Foreskin keratinocyte (primary cell): ENCODE measurements at places on chromosomes 11 and 22. TPM values are rescaled to one million over a fixed set of nuclear protein-coding genes. Genes with fewer than 3 reads are reported as not detected.
A peak's percentile ranks its signal among the peaks of the same experiment; 100 is the strongest.

- no peak for DNase-seq
These were observed 9.8 kb downstream of the DERL3 start for GRCh38 chr22:23828800-23829680.

- DNase-seq = no peak
These were observed 117.0 kb downstream of the FANCF start for GRCh38 chr11:22508665-22509064.

- DNase-seq = no peak
These were observed 568 bp upstream of the BIK start for GRCh38 chr22:43109921-43110443.

SORL1 gene
- total RNA-seq = 67.1 and 71.9 TPM in 2 replicates

NXPE2 gene
- total RNA-seq = not detected in 2 replicates

DNA sequence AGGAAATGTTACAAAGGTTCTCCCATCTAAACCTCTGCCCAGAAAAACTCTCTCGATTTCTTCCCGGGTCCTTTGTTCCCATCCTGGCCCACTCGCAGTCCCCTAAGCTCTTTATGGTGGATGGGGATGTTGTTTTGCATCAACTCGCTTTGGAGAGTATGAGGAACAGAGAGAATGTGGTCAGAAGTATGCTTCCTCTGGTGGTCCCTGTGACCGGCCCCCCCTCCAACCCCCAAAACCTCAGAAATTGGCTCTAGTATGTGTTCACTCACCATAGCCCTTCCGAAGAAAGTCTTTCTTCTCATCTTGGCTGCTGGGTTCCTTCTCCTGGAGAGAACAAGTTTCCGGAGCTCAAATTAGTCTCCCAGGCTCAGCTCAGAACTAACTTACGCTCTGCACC lies 54.4 kb downstream of the GRAMD1B start:
- no peak for DNase-seq

GRCh38 chr11:742156-742546 lies 5.1 kb upstream of the TALDO1 start:
- DNase-seq = peak; percentile 25

DNA sequence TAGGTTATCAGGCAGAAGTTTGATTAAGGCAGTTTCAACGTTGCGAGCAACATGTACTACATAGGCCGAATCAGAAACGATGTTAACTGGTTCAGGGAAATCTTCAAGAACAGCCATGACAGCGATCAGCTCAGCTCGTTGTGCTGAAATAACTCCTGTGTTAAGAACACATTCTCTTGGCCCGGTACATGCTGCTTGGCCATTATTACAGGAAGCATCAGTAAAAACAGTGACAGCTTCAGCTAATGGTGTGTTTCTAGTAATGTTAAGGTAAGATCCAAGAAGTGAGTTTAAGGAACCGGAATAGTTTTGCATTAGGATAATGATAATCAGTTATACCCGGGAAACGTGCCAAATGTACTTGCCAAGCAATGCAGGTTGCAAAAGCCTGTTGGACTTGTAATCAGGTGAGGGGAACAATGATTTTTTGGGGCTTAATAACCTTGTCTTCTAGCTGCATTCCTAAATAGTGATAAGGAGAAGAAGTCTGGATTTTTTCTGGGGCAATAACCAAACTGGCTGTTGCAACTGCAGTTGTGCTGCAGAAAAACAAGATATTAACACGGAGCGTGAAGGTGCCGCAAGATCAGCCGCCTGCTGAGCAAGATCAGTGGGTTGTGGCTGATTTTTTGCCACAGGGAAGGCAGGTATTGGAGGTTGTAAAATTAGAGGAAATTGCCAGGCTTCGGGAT lies 14.3 kb downstream of the OR52K1 start:
- peak; percentile 21 for DNase-seq

DNA sequence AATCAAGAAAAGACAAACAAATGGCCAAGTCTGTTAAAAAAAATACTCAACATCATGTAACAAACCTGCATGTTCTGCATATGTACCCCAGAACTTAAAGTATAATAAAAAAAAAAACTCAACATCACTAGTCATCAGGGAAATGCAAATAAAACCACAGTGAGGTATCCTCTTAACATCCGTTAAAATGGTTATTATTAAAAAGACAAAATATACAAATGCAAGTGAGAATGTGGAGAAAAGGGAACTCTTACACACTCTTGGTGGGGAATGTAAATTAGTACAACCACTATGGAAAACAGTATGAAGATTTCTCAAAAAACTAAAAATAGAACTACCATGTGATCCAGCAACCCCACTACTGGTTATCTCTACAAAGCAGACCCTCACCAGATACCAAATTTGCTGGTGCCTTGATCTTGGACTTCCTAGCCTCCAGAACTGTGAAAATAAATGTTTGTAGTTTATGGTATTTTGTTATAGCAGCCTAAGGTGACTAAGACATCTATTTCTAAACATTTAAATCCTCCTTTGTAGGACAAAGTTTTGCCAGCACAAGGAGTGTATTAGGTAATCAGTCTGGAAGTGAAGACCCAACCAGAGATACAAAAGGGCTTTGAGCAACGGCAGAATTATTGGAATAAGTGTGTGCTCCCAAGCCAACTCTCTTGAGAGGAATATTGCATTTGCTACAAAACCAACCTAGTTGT lies 32.4 kb upstream of the SCUBE2 start:
- DNase-seq = no peak

DNA sequence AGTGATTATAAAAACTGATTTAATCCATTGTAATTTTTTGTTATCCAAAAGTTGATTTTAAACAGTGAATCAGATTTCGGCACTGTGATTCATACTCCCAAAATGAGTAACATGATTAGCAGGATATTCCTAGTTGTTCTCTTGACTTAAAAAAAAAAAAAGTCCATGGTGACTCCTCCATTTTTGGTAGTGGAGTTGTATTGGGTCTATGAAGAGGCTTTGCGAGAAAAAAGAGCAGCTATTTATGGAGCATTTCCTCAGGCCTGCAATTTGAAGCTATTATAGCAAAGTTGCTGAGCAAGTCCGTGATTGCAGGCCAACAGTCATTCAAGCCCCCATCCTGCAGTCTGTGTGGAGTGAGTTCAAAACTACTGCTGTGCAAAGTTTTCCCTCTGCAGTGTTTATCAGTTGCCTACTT lies 28.8 kb downstream of the YAP1 start:
- peak; percentile 90 for DNase-seq

LIN7C gene
- total RNA-seq = 42.6 and 46.6 TPM in 2 replicates

DNA sequence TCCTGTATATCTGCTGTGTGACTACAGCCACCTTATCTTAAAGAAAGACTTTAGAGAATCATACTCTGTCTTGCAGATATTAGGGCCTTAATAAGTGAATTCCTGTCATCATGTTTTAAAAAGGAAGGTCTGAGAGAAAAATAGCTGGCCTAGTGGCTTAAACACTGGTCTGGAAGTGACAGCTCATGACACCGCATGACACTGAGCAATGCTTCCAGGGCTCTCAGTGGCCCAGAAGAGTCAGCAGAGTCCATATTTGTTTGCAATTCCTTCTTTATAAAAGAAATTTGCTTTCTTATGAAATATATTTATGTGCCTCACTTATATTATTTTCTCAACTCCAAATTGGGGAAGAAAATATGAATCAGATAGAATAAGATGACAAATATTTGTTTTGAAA lies 33.0 kb downstream of the MMP20 start:
- DNase-seq = no peak

DNA sequence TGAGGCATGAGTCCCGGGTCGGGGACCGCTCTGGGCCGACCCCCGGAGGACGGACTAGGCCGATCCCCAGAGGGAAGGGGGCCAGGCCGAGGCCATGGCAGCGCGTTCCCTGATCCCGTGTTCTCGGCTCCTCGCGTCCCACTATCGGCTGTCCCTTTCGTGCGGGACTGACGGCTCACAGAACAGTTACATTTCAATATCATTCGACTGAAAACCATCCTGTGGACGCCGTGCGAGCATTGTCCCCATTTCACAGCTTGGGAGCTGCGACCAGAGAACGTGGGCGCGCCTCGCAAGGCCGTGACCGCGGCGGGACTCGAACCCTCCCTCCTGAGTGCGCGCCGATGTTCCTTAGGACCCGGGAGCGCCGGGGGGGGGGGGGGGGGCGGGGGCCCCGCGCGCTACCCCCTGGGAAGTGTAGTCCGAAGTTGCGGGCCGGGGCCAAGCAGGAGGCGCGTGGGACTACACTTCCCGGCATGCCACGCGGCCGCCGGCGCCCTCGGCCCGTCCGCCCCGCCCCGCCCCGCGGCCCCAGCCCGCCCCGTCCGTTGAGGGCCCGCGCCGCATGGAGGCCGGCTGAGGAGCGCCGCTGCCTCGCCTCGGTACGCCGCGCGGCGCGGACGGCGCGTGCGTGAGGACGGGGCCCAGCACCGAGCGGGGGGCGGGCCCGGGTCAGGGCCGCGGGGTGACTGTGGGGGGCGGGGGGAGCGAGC lies at the start of gene TRABD:
Gene TRABD (plus strand): TSS at position 539 of the 713 bp plus-strand sequence. CDS start 7,148 bp downstream, outside the sequence.
- peak; percentile 54 for DNase-seq

- no peak for DNase-seq
These were observed 3.7 kb downstream of the RNH1 start for GRCh38 chr11:503179-503981.

DNA sequence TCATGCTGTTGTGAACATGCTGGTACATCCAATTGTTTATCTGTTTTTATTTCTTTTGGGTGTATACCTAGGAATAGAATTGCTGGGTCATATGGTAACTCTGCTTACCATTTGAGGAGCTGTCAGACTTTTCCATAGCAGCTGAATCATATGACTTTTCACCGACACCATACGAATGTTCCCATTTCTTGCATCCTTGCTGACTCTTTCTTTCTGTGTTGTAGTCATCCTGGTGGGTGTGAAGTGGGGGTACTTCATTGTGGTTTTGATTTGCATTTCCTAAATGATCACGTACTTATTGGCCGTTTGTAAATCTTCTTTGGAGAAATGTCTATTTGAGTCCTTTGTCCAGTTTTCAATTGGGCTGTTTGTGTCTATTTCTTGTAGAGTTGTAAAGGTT lies 26.5 kb downstream of the ATXN10 start:
- no peak for DNase-seq

- no peak for DNase-seq
These were observed 15.5 kb upstream of the ZFTA start for GRCh38 chr11:63783925-63784592.

DNAJB7 gene
- total RNA-seq = not detected in 2 replicates

DNA sequence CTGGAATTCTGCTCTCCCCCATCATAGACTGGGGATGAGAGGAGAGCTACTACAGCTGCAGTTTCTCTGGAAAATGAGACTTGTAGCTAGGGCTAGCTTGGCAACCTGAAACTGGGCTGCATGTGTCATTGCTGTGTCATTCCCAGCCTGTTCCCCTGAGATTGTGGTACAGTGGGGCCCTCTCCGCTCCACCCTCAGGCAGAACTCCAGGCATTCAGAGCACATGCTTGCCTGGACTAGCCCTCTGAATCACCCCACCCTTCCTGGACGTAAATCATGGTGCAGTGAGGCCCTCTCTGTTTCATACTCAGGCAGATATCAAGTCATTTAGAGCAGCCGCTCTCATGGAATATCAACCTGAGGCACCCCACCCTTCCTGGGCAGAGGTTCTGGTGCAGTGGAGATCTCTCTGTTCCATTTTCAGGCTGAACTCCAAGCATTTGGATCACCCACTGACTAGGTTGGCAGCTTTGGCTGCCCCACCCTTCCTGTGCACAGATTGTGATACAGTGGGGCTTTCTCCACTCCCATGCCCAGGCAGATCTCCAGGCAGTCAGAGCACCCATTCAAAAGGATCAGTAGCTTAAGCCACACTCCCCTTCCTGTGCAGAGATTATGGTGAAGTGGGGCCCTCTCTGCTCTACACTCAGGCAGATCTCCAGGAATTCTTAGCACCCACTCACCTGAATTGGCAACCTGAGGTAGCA lies 274.4 kb downstream of the C11orf87 start:
- DNase-seq = peak; percentile 99

DNA sequence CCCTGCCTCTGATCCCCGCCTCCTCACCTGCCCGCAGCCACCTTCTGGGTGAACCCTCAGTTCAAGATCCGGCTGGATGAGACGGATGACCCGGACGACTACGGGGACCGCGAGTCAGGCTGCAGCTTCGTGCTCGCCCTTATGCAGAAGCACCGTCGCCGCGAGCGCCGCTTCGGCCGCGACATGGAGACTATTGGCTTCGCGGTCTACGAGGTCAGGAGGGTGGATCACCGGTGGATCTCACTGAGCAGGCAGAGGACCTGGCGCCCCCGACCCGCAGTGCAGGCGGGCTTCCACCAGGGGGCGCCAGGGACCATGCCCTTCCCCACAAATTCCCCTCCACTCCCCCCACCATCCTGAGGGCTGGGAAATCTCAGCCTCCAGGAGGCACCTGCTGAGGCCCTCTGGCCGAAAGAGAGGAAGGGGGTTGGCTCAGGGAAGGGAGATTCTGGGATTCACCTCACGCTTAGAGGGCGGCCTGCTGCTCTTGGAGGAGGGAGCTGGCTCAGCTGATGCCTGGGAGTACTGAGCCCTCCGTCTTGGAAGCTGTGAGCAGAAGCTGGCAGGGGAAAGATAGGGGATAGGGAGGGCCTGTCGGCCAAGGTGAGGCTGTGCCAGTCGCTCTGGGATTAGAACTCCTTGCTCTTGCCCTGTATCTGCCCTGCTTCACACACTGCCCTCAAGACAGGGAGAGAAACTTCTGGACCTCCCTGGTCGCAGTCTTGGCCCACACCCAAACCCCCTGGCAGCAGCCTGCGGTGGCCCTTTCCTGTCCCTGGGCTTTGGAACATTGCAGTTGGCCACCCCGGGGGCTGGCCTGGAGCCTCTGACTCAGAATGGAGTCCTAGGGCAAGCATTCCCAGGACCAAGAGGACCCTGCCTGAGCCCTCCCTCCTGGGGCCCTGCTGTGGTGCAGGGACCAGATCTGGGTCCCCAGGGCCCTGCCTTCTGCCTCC lies 23.2 kb downstream of the CAPN1 start:
- no peak for DNase-seq

DNA sequence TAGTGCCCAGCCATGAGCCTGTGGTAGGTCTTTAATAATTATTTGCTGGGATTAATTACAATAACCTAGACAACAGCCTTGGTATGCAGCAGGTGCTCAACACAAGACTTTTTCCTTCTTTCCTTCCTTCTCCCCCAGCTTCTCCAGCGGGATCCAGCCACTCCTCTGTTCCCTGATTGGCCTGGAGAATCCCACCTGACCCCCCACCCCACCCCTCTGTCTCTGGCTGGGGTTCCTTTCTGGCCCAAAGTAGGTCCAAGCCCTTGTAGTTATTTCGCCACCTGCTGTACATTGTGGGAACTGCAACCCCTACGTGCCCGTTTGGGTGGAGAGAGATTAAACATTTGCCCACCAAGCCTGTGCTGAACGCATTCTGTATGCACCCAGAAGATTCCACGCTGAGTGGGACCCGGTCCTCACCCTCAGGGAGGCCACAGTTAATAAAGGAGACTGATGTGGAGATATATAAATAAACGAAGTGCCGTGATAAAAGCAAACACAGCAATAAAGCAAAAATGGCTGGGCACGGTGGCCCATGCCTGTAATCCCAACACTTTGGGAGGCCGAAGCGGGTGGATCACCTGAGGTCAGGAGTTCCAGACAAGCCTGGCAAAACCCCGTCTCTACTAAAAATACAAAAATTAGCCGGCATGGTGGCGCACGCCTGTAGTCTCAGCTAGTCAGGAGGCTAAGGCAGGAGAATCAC lies 32.1 kb upstream of the DGKZ start:
- no peak for DNase-seq
